Right renal pelvis (tissue), 4 donors: ENCODE measurements at places on chromosomes 12 and 14.

- DNase-seq = no peak
These were observed 220.3 kb downstream of the KTN1 start for GRCh38 chr14:55800156-55800785.

DNA sequence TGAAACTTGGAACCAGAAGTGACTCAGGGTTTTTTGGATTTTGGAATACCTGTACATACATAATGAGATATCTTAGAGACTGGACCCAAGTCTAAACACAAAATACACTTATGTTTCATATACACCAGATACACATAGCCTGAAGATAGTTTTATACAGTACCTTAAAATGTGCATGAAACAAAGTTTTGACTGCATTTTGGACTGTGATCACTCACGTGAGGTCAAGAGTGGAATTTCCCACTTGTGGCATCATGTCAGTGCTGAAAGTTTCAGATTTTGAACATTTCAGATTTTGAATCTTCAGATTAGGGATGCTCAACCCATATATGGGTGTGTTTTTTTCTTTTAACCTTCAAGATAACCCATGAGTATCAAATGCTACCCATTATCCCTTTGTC, 6.6 kb downstream of the SBNO1 start:
- DNase-seq = no peak

DNA sequence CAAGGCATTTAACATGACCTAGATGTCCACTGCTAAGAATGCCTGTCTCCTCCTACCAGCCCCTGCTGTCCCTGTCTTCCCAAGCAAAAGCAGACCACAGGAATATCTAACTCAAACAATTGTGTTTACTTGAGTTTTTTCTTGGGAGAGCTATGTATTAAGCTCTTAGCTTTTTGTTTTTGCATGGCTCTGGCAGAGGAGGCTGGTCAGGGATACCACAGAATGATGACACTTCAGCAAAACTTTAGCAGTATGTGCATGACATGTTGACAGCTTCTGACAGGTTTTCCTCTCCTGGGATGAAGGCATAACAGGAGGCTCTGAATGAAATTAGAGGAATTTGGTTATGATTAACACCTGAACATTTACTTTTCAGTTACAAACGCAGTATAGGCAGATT, 6.9 kb downstream of the TMBIM6 start:
- no peak for DNase-seq

DNA sequence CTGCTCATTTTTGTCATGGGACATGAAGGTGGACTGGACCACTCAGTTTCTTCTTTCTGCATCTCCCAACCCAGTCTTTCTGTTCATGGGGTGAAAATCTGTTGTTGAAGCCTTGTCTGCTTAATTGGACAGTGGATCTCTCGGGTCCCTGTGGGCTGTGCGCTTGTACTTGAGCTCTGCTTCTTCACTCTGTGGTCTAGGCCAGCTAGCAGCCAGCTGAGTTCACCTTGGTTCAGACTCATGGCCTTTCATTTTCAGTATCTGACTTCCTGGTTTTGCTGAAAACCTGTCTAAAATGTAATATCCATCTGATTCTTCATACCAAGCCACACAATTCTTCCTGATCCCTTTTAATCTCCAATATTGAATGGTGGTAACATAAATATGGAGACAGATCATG, 117.2 kb downstream of the LRRK2 start:
- DNase-seq = no peak

DNA sequence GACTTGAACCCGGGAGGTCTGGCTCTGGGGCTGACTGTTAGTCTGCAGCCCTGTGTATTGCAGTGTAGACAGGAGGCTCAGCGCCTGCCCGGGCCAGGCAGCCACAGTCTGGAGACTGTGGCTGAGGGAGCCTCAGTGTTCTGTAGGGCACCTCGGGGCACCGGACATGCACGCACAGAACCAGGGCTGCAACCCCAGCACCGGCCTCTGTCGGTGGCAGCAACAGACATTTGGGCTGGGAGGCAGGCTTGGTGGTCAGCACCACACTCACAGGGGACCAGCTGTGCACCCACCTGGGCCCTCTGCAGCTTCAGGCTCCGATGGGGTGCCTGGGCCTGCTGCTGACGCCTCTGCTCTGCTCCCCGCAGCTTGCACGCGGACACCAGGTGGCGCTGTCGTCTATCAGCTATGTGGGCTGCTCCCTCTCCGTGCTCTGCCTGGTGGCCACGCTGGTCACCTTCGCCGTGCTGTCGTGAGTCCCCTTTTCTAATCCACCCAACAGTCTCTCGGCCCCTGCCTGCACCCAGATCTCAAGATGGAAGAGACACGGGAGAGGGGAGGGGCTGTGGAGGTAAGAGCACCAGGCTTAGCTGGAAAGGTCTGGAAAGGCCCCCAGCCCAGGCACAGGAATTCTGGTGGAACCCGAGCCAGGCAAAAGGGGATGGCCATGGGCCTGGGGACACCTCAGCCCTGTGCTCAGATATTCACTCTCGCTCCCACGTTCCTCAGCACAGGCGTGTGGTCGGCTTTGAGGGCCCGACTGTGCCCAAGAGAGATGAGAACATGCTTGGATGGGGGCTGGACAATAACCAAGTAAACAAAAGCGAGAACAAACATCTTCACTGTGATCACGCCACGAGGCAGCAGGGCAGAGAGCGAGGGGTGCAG, 151.0 kb downstream of the ADGRD1 start:
- peak; percentile 60 for DNase-seq

- peak; percentile 27 for DNase-seq
These were observed 169.0 kb downstream of the PRIMA1 start for GRCh38 chr14:93619176-93619793.

- DNase-seq = no peak
These were observed 68.8 kb upstream of the MDGA2 start for GRCh38 chr14:47744155-47744554.

DNA sequence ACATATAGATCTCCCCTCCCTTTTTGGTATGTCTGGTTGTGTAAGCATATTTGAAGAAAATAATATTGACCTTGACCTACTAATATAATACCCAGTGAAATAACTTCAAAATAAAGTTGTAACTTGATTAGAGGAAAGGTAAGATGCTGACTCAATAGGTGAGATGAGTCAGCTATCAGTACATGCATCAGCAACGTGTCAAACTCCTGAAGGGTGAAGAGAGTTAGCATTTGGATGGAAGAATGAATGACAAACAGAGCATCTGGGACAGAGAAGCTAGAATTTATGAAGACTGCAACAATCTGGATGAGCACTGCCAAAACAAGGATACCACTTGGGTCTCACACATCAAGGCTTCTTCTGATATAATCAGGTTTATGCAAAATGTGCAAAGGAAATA, 74.9 kb downstream of the PPP2R5E start:
- no peak for DNase-seq

- DNase-seq = no peak
These were observed 13.1 kb downstream of the ZFYVE21 start for GRCh38 chr14:103728721-103729120.

DNA sequence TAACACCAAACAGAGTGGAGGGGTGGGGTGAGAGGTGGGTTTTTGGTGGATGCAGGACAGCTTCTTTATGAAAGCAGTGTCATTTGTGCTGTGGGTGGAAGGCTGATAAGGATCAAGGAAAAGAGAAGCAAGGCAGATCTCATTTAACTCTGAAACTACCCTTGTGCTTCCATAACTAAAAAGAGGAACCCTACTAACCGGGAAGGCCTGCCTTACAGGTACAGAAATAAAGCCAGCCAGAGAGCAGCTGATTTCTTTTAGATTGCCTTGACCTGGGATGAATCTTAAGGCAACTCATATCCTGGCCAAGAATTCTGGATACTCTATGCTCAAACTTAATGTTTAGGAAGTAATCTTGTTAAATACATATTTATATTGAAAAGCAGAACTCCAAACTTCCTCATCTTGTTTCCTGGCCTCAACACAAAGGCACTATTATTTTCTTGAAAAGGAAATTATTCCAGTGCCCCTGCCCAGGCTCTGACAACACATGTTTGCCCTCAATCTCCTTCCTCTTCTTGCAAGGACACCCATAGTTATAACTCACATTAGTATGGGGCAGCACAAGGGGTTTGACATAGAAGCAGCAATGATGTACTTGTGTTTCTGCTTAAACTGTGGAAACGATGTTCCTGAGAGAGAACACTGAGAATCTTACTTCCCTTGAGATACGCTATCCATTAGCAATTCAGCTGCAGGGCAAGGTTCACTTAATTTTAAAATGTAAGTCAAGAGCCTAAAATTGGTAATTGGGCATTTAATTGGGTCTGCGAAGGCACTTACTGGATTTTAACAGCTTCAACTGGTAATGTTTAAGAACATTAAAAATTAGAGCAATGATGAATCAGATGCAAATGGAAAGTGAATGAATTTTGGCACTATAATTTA, 173.7 kb downstream of the STXBP6 start:
- no peak for DNase-seq

GRCh38 chr12:100956311-100956852, 161.8 kb downstream of the ANO4 start:
- no peak for DNase-seq

DNA sequence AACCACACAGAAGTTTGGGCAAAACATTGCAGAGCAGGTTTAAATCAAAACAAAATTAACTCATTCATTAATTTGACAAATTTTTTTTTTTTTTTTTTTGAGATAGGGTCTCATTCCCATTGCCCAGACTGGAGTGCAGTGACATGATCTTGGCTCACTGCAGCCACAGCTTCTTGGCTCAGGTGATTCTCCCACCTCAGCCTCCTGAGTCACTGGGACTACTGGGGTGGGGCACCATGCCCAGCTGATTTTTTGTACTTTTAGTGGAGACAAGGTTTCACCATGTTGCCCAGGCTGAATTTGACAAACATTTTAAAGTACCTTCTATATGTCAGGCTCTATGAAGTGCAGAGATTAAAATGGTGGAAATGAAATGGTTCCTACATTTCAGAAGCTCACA, 257.1 kb upstream of the NPAS3 start:
- no peak for DNase-seq

DNA sequence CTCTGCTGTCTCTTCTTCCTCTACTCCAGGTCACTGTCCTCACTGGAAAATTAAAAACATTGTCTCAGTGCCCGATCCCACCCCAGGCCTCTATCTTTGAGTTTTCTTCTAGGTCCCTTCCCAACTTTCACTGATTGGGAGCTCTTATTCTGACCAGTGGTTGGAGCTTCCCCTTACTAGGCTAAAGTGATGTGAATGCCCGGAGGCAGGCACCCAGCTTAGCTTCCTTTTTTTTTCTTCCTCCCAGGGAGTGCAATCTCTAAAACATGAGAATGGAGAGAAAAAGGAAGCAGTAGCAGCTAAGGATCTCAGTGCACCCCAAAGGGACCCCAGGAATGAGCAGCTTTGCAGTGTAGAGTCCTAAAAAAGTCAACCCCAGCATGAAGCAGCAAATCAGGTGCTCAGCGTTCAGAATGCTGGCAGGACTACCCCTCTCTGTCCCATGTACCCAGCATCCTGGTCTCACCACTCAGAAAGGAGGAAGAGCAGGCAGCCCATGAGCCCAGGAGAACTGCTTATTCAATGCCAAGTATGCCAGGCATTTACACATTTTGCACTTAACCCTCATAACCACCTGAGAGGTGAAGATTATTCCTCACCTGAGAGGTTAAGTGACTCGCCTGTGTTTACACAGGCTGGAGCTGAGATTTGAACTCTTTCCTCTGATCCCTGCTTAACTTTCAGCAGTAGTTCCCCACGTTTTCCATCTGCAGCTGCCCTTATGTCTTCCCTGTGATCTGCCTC, 146.2 kb upstream of the PWP1 start:
- no peak for DNase-seq

GRCh38 chr12:104750061-104750460, 208.0 kb downstream of the SLC41A2 start:
- no peak for DNase-seq

GRCh38 chr12:58883576-58884334, 36.5 kb downstream of the LRIG3 start:
- DNase-seq = no peak

DNA sequence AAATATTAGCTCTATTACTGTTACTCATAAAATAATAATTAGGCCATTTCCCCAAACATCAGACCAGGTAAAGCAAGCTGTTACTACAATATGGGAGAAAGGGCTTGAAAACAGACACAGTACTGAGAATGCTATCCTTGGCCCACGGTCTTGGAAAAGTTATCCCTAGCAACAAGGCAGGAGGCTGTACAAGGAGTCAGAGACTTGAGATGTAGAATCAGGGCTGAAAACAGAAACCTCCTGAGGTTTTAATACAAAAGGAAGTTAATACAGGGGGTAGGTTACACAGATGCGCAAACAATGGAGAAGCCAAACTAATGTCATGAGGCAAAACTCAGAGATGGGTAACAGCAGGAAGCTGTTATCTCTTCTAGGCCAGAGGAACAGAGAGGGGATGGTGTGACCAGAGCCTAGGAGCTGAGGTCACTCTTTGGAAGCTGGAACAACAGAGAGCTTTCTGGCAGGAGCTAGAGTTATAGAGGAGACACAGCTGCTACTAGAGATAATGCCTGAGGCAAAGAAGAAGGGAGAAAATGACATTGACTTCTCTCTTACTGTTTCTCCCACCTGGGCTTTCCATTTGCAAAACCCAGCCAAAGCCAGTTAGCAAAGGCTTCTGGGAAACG, 248.8 kb downstream of the SUDS3 start:
- DNase-seq = no peak

- DNase-seq = no peak
These were observed 78.8 kb upstream of the BCL11B start for GRCh38 chr14:99350751-99351150.

GRCh38 chr12:6966351-6966750, 4.1 kb downstream of the PHB2 start:
- DNase-seq = no peak

- no peak for DNase-seq
These were observed 371.8 kb downstream of the ADAMTS20 start for GRCh38 chr12:43180242-43180641.

GRCh38 chr12:41891226-41891625, 253.4 kb downstream of the GXYLT1 start:
- DNase-seq = no peak

DNA sequence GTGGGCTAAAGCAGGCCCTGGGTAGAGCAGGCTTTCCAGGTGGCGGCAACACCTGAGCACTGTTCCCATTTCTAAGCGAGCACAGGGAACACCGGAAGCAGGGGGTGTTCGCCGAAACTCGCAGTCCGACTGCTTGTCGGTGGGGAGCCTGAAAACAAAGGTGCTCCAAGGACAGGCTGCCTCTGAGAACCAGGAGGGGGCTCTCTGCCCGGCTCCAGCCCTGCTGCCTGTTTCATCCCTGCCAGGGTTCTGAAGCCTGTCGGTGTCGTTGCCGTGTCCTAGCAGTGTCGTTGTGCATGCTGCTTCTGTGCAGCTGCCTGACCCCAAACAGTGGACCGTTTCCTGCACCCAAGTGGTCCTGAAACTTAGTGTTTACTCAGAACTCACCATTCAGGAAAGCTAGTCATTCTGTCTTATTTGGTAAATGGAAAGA, 21.8 kb downstream of the CCNK start:
- DNase-seq = no peak
